ENCODE measurements at places on chromosomes 2 and 18.

DNA sequence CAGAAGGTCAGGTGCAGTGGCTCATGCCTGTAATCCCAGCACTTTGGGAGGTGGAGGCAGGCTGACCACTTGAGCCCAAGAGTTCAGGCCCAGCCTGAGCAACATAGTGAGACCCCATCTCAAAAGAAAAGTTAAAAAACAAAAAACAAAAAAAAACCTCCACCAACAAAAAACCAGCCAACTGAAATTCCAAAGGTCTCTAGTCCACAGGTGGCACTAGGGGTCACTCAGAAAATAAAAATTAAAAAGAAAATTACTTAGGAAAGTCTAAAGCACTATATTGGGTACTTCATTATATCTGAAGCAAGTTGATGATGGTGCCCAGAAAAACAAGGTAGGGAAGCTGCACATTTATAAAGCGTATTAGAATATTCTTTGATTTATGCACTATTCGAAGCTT, 26.9 kb downstream of the ANXA4 start:
- no peak for DNase-seq

GRCh38 chr2:199818754-199819153, 32.2 kb downstream of the FTCDNL1 start:
- no peak for DNase-seq

GRCh38 chr2:137190411-137191195, 425.3 kb downstream of the THSD7B start:
- no peak for DNase-seq

GRCh38 chr2:177717831-177718618, 325.5 kb downstream of the AGPS start:
- DNase-seq = no peak

DNA sequence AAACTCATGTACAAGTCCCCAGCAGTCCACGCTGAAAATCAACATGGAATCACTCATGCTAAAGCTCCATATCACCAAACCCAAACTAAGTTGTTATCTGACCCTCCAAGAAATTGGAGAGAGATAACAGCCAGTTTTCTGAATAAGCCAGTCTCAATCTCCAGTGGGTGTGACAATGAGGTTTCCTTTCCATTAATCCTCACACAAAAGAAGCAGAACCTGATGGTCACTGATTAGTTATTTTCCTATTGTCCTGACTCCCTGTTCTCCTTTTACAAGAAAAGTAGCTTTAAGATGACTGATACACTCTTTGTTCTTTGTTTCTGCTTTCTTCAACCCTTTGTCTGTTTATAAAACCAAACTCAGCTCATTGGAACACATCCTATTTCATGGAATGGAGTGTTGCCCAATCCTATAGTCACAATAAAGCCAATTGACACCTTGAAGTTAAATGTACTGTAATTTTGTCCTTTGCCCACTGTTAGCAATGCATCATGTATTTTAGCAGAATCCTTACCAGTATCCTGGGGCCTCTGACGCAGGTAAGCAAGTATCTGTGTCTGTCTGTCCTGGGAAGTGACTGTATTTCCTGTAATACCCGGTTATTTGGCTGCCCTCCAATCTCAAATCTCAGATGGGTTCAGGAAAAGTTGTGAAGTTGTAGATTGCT, 30.6 kb upstream of the SH3RF3 start:
- DNase-seq = no peak

DNA sequence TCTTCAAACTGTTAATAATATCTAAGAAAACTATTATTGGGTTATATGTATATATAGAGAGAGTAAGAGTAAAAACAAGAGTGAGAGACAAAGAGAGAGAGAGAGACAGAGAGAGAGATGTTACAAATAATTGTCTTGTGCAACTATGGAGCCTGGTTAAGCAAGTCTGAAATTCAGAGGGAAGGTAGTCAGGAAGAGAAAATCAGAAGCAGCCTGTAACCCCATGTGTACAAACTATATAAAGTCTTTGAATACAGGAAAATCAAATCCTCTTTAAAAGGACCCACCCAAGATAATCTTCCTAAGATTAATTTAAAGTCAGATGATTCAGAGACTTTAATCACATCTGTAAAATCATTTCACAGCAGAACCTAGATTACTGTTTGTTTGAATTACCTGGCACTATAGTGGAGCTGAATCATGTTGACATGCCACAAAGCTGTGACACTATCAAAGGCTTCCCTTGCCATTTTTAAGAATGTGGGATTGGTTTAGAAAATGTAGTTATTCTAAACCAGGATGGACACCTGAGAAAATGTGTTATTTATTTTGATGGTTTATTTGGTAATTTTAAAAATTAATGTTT, 301.7 kb upstream of the FSIP2 start:
- DNase-seq = no peak

DNA sequence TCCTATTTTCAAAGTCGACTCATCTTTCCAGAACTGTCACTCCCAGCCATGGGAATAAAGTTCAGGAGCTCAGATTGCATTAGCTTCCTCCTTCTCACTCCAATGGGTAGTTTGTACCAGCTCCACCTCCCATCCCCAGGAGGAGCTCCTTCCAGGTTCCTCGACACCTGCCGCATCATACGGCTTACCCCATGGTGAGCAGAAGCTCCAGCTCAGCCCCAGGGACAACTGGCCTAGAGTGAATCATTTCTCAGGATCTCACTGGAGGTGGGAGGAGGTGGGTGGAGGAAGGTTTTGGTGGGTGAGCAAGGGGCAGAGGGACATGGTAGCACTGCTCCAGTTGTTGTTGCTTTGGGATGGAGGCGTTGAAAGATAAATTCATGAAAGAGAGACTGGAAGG, 196.3 kb upstream of the PKDCC start:
- no peak for DNase-seq

GRCh38 chr2:53460347-53460746, 307.3 kb upstream of the CHAC2 start:
- DNase-seq = no peak

GRCh38 chr2:46334389-46335271, 37.4 kb downstream of the EPAS1 start:
- DNase-seq = no peak

- DNase-seq = no peak
These were observed 484.0 kb upstream of the MAP2 start for GRCh38 chr2:208939852-208940251.

DNA sequence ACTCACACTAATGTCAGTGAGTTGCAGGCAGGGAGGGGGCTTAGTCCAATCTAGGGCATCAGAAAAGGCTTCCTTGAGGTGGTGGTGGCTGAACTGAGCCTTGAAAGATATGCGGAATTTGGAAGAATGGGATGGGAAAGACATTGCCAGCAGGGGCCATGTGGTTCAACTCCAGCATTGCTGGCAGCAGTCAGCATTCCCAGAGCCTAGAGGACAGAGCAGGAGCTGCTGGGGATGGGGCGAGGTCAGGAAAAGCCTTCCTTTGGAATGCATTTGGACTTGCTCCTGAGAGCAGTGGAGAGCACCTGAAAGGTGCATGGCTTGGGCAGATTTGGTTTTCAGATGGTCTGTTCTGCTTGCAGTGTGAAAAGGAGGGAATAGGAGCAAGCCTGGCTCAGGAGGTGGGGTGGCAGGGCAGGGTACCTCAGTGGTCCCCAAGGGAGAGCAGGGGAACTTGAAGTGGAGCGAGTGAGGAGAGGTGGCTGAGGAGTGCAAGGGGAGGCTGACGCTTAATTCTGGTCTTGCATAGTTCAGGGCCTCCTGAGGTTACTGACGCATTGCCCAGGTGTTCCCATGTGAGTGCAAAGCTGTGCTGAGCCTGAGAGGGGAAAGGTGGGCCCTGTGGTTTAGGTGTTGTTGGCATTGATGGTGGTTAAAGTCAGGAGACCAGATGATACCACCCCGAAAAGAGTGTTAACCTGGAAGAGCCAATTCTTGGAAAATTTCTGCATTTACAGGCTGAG, 112.1 kb upstream of the MGAT5 start:
- DNase-seq = no peak

DNA sequence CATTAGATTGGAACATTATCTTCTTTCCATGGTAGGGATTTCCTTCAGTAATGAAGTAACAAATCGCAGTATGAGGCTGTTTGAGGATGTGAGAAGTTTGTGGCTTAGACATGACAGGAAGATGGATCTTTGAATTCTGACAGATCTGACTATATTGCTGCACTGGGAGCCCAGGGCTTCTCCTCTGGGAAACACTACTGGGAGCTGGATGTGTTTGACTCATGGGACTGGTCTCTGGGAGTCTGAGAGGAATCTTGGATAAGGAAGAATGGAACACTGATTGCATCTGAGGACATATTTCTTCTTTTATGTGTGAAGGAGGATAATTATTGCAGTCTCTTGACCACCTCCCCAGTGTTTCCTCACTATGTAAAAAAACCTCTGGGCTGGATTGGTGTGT, 77.2 kb upstream of the ST6GAL2 start:
- no peak for DNase-seq

GRCh38 chr18:37889963-37890362, 324.4 kb upstream of the CELF4 start:
- DNase-seq = no peak

DNA sequence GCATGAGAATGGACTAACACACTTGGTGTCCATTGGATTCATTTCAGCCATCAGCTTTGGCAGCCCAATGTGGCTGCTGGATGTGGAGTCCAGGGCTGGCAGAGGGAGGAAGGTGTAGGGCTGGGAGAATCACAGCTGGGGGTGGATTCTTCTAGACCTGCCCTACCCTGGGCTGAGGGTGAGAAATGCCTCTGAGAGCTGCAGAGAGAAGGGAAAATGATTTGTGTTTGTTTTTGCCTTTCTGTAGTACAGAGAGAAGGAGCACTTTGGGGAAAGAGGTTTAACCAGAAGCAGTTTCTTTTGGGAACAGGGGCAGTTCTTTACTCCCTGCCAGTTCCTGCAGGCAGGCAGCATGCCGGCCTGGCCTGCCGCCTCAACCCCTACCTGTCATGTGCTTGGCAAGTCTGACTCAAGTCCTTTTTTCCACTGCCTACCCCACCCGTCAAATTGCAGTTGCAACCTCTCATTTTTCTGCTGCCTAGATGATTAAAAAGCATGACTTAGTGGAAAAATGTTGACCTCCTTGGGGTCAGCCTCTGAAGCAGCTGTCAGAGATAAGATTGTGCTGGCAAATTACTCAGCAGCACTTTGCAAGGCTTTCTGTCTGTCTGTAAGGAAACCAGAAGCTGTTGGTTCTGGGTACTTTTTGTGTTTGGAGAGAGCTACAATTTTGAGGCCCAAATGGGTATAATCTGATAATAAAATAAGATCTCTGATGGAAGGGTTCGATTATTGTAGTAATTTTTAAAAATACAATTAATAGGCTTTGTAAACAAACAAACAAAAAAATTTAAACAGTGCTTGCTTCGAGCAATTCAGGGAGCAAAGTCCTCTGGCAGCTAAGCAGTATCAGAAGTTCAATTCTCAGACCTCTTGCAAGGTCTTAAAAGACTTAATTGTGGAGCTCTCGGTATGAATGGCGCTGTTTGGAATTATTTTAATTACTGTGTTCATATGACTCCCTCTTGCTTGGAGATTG, 21.7 kb downstream of the LBH start:
- DNase-seq = no peak

DNA sequence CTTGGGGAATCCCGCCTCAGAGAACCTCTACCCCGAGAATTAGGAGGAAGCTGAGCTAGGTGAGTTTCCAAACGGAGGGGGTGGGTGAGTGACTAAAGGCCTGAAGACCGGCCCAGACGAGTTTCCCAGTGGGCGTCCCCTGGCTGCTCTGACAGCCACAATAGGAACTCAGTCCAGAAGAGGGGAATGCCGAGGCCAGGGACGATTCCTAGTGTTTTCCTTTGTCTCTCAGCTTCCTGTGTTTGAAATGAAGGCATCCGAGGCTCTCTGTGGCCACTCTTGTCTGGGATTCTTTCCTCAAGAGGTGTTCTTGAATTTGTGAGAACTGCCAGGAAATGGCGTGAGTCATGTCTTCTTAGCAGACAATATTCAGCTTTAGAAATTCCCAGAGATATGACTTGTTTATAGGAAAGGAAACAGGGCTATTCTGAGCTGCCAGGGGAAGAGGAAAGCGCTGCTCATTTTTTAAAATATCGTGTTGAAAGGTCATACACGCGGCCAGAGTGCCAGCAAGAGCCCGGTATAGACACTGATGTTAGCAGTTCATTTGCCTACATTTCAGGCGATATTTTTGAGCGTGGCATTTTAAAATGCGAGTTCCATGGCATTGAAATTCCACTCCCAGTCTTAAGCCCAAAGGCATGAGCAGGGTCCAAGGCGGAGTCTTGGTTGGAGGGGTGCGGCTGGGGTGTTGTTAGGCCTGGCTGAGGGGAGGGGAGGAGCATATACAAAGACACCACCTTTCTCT, 169.1 kb upstream of the KLF7 start:
- peak; percentile 25 for DNase-seq

DNA sequence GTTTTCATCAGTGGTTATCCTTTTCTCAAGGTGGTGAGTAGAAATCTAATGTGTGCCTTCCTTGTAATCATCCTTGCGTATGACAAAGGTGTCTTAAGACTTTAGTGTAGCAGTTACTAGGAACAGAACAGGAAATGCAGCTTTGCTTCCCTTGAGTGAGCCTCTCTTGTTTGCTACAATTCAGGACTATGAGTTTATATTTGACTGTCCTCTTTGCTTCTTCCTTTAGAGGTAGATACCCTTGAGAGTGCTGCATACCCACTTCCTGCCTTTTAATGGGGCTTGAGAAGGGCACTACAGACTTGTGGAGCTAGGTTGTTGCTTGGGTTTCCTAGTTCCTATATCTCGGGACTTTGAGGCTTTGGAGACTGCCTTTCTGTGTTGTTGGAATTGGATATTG, 3.8 kb downstream of the KCNJ13 start:
- DNase-seq = no peak

DNA sequence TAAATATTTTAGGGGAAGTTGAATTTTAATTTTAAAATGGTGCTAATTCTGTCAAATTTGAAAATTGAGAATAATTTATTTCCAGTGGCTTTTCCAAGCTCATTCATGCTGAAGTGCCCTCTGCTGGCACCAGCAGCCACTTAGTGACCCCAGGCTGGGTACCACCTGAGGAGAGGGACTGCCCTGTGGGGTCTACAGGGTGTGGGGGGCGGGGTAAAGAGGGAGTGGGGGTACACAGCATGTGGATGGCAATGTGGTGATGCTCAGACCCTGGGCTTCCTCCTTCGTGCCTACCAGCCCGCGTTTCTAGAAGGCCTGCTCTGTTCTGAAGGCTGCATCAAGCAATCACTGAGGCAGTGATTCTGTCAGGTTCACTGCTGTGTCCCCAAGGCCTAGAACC, 45.1 kb upstream of the SCLY start:
- no peak for DNase-seq

- no peak for DNase-seq
These were observed 36.1 kb downstream of the STPG4 start for GRCh38 chr2:47119001-47119400.

DNA sequence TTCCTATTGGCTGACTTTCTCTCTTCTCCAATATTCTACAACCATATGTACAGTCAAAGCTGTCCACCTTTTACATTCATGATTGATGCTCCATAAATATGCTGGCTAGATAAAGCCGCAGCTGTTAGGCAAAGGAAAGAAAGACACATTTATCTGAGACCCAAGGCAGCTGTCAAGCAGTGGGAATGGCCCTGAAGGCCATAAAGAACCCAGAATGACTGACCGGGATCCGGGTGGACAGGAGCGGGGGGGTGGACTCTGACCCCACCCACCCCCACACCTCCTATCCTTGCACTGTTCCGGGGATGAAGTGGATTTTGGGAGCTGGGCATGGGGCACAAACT, 116.4 kb downstream of the RTP5 start:
- no peak for DNase-seq

Measured in neural crest cell (in vitro differentiated cells).